ENCODE measurements at places on chromosomes 3 and 15.
A peak's percentile ranks its signal among the peaks of the same experiment; 100 is the strongest.

- no peak for DNase-seq
Observed at GRCh38 chr3:112967828-112968227, 7.1 kb downstream of the CD200R1 start.

DNA sequence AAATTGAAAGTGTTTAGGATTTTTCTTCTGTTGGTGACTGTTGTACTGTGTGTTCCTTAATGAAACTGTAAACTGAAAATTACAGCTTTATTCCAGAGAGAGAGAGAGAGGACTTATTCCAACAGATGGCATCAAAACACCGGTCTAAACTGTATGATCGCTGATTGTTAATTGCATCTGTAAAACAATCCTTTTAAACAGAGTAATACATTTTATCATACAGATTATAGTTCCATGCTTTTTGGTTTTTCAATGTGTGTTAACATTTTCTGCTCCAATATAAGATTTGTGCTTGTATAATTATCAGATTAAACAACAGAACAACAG is 289.7 kb upstream of the DNAJC19 start:
- no peak for DNase-seq

GRCh38 chr15:66673410-66674322 is 28.4 kb upstream of the SMAD6 start:
- peak; percentile 49 for DNase-seq

GRCh38 chr3:194877291-194878119 is 191.8 kb downstream of the FAM43A start:
- no peak for DNase-seq

DNA sequence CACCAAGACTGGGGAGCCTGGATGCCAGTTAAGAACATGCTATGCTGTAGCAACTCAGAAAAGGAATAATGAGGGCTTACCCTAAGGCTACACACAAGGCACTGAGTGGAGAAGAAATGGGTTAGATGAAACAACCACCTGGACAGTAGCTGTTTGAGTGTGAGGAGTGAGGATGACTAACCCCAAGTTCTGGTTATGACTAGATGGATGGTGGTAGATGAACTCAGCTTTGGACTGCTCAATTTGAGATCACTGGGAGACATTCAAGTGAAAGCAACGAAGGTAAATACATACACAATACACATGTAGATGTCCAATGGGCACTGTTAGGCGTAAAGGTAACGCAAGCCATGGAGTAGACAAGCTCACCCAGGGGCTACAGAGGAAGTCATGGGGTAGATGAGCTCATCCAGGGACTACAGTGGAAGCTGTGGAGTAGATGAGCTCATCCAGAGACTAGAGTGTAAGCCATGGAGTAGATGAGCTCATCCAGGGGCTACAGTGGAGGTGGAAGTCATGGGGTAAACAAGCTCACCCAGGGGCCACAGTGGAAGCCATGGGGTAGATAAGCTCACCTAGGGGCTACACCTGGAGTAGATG is 98.3 kb downstream of the ANO10 start:
- DNase-seq: no peak

DNA sequence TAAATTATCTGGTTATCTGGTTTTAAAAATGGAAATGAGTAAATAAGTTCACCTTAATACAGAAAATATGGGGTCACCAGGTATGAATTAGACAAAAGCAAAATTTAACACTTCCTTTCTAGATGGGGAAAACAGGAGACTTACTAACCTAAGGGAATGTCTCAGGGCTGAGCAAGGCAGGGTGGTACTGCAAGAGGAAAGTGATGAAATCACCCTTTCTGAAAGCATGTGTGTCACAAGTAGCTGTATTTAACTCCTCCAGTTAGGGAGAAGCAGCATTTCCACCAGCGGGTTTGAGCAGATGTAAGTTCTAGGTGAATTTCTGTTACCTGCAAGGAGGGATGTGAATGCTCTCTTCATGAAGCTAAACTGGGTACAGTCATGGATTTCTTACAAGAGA is 629.1 kb downstream of the MECOM start:
- DNase-seq: peak; percentile 26

DNA sequence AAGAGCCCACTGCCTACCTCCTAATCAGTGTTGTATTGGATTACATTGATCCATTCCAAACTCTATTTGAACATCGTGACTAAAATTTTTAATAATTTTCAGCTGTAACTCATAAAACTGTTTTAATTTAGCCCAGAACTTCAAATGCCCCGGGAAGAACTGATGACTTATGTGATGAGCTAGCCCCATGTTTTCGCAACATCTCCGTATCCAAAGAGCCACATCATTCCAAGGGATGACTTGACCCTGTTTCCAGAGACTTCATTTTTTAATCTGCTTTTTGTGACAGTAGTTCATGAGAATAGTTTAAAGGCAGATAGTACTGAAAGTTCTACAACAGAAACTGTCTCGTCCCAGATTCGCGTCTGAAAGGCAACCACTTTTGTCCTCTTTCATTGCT is 97.4 kb downstream of the STAC start:
- DNase-seq: peak; percentile 79

GRCh38 chr3:16790432-16791400 is 94.0 kb upstream of the PLCL2 start:
- no peak for DNase-seq

DNA sequence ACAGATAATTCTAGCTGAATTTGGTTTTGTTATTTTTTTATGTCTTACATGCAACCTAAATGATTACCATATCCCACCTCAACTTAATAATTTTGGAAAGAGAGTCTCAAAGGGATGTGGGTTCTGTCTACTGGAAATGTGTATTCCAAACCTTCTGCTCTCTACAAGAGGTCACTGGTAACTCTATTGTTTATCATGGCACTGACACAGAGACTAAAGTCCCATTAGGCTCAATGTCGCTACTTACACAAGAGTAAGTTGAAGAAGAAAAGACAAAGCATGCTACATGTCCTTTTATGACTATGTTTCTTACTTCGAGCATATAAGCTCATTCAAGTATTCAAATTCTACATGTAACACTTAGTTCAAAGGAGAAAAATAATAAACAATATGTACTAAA is 460.3 kb upstream of the EPHA6 start:
- no peak for DNase-seq

- peak; percentile 41 for DNase-seq
Observed at GRCh38 chr3:169662132-169662842, 1.2 kb downstream of the MECOM start.

DNA sequence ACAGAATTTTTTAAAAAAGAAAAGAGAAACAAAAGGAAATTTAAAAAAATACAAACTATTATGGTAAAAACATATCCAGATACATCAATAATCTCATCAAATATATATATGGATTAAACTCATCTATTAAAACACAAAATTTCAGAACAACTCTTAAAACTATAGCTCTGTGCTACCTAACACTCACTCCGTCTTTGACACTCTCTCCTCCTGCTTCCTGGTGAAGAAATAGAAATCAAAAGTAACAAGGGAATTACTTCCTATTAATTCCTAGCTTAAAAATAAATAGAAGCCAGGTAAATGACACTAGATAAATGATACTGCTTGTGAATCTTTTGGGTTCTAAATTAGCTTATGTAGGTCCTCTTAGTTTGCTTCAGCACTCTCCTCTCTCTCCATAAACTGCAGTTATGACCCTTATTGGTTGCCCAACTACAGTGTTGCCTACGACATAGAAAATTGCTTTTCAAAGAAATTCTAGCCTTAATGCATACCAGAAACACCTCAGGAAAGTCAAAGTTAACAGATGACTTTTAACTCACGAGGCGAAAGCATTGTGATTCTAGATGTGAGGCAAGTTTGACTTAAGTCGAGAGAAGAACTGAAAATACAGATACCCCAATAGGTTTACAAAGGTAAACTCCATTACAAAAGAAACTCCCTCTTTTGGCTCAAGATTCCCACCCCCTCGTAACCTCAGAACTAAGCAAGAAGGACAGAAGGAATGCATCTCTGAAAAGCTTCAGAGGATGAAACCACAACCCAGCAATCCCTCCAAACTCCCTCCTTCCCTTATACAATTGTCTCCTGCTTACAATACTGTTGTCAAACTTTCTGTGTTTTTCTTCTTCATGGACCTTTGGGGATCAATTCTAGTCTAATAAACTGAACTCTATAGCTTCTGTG is 394.7 kb downstream of the FGF12 start:
- no peak for DNase-seq

- DNase-seq: no peak
Observed at GRCh38 chr3:160808838-160809237, 52.8 kb downstream of the PPM1L start.

DNA sequence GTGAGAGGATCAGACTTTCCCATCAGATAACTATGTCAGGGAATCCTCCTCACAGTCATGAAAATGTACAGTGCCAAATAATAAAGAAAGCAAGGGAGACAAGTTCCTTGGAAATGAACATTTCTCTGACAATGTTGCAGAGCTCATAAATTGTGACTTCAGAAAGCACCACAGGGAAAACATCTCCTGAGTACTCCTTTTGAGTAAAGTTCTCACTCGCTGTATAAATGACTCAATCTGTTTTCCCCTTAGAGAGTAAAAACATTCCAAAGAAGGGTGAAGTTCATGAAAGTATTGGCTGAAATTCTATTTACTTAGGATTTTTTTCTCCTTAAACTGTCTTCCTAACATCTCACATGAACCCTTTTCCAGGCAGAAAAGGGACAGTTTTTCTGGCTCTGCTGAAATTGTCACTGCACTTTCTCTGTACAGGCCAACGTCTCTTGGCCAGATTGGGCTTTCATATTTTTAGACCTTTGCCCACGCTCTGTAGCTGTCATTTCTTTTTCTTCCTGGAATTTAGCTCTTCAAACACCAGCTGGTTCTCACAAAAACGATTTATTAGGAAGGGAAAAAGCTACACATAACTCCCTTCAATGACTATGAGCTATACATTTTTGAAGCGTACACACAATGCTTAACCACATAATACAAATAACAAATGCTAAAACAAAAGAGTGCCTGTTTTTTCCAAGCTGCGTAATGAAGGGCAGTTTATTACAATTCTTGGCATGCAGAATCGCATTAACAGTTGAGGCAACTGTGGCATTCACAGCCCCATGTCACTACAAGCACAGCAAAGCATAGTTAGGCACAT is 216.1 kb downstream of the ATP8B4 start:
- DNase-seq: peak; percentile 59

DNA sequence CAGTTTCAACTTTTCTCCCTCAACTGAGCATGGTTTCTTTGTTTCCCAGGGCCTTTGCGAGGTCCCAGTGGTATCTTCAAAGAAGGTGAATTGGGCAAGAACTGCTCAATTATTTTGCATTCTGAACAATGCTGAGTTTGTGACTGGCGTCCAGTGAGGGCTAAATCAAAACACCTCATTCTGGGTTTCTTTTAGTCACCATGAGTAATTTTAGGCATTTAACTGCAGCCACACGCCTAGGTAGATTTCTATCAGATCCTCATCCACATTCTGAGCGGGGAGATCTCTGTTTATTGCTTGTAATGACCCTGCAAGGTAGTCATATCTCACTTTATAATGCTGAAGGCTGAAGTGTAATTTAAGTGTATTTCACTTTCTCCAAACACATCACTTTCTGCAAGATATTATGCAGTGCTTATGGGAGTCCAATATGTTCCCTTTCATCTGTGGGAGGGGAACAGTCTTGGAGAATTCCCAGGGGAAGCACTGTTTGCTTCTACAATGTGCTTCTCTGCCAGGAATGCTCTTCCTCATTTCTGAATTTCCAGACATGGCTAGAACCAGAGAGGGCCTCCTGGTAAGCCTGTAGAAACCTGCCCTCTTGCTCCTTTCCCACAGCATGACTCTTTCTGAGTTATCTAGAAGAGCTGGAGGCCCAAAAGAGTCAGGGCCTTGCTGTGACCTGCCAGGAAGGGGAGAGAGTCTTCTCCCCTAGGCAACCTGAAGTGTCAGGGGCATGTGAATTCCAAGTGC is 91.7 kb downstream of the FRMD4B start:
- peak; percentile 73 for DNase-seq

DNA sequence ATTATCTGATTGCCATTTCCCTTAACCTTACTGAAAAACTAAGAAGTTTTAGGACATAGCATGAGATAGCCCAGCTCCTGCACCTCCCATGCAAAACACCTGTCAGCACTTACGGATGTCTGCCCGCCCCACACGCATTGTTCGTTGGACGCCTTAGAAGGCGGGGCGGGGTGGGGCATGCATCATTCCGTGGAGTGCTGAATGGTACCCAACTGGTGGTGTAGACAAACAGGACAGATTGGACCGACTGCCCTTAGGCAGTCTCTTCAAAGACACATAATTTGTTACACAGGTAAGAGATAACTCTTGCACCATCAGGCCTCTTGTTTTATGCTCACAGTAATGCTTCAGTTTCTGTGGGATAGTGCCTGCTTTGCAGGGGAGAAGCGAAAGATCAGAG is 93.8 kb downstream of the SMAD6 start:
- no peak for DNase-seq

GRCh38 chr3:182793663-182794454 is 555 bp downstream of the ATP11B start:
- DNase-seq: peak; percentile 33

GRCh38 chr3:25904206-25904605 is 114.3 kb downstream of the OXSM start:
- no peak for DNase-seq

- no peak for DNase-seq
Observed at GRCh38 chr15:43105077-43105736, 631 bp downstream of the UBR1 start.

DNA sequence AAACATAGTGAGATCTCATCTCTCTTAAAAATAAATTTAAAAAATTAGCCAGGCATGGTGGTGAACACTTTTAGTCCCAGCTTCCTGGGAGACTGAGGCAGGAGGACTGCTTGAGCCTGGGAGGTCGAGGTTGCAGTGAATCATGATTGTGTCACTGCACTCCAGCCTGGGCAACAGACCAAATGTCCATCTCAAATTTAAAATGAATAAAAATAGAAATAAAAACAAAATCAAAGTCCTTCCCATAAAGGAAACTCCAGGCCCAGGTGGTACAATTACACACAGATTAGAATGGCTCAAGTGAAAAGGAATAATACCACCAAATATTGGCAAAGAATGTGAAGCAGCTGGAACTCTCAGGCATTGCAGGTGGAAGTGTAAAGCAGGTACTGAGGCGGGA is 19.3 kb upstream of the ATP10A start:
- DNase-seq: no peak

- no peak for DNase-seq
Observed at GRCh38 chr15:30059771-30060170, 23.0 kb upstream of the GOLGA8J start.

- peak; percentile 95 for DNase-seq
Observed at GRCh38 chr3:152302521-152303021, 33.8 kb downstream of the MBNL1 start.

- DNase-seq: peak; percentile 41
Observed at GRCh38 chr15:55816017-55816416, 73.1 kb upstream of the PRTG start.
